ENCODE measurements at places on chromosomes 6 and 20.

GRCh38 chr6:170393807-170394399, 87.3 kb downstream of the FAM120B start:
- no peak for DNase-seq

GRCh38 chr20:57672164-57672563, 37.7 kb downstream of the PMEPA1 start:
- DNase-seq = peak; percentile 90

- DNase-seq = no peak
These were observed 315.1 kb downstream of the UBE3D start for GRCh38 chr6:82750556-82750955.

GRCh38 chr6:56618050-56618449, 24.6 kb downstream of the DST start:
- no peak for DNase-seq

DNA sequence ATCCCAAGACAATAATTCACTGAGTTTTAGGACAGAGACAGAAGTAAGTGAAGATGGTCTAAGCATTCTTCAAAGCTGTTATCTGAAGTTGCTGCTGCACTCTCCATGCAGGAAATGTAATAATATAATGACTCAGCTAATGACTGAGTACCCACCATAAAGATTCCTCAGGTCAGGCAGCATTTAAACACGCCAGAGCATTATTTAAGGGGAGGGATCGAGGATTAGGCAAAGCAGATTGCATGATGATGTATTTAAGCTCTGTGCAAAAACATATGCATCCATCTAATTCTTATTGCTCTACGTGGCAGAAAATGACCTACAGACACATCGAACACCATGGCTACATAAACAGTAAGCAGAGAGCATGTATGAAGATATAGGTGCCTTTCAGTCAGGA, 216.4 kb downstream of the UNC5CL start:
- DNase-seq = no peak

DNA sequence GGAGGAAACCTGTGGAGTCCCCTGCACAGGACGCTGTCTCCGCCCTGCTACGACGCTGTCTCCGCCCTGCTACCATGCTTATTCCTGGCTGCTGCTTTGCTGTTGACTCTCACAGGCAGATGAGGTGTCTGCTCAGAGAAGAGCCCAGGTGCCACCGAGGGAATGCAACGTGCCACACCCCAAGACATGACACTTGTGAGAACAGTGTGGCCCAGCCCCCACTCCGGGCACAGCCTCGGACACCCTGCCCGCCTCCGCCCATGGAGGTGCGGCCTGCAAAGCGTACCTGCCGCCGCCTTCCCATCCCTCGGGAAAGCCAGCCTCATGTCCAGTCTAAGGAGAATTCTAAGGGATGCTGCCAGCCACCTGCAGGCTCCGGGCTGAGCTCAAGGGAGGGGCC, 15.6 kb upstream of the MRGBP start:
- DNase-seq = no peak

GRCh38 chr6:26299286-26300042, 65.5 kb upstream of the BTN3A2 start:
- no peak for DNase-seq

DNA sequence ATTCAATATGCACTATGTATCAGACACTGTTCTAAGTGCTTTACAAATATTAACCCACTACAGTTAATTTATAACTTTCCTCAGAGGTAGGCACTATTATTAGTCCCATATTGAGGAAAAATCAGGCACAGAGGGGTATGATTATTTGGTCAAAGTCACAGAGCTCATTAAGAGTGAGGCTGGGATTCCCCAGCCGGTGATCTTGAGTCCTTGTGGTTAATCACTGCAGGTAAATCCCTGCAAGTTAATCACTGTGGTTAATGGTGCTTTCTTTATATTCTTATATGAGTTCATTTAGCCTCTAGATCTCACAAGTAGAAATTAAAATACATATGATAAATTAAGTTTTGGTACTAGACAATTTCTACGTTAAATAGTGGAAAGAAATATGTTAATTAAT, 9.2 kb downstream of the CRYBG1 start:
- DNase-seq = no peak

GRCh38 chr20:58099956-58100730, 128.3 kb downstream of the ANKRD60 start:
- no peak for DNase-seq

DNA sequence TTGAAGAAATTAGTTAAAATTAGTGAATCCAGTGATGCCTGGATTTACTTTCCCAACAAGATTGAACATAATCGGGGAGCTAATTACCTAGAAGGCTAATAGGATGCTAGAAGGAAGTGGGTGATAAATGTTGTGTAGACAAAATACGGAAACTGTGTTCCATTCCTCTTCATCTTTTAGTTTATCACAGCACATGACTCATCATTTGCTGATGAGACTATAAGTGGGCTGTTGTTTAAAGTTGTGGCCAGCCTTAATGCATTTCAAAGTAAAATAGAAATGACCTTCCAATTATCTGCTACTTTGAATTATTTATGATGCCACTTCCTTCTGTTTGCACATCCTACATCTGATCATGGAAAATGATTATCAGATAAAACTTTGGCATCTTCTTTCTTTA, 43.4 kb downstream of the OGFRL1 start:
- DNase-seq = no peak

DNA sequence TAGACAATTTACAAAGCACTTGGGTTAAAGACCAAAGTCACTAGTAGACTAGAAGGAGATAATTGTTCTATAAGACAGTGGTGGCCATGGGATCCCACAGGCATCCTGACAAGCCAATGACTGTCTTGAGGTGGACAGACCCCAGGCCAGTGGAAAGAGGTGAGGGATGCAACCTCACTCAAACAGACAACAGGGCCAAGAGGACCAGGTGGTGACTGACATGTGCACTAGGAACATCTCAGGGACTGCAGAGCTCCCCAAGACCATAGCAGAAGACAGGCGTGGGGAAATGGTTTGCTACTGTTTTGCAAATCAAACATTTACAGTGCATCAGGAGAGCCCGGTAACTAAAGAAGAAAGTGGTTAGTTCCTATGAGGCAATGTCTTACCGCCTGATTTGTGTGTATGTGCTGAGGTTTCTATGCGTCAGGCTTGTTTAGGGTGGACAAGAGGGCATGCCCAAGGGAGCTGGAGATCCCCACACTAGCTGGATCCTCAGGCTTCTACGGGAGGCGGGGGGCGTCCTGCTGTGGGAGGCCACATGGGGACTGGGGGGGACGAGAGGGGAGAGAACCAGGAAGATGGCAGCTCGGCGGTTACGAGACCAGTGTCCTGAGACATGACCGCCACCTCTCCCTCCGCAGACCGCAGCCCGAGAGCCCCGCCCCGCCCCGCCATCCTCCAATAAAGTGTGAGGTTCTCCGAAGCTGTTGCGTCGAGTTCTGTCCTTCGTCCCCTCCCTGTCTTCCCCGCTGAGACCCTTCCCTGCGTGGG, 623 bp upstream of the MRPS26 start:
- DNase-seq = peak; percentile 84

GRCh38 chr6:163354085-163354484, 60.4 kb upstream of the QKI start:
- DNase-seq = no peak

GRCh38 chr20:29443819-29444218, 1813.6 kb upstream of the DEFB115 start:
- DNase-seq = no peak

- no peak for DNase-seq
These were observed 68.8 kb downstream of the EYS start for GRCh38 chr6:65638047-65638831.

- no peak for DNase-seq
These were observed 36.4 kb upstream of the MC3R start for GRCh38 chr20:56212091-56212490.

Data from SHP77 treated with DMSO at 0.1 percent for 48 hours (cell line).